ENCODE measurements at places on chromosomes 11 and 22.

DNA sequence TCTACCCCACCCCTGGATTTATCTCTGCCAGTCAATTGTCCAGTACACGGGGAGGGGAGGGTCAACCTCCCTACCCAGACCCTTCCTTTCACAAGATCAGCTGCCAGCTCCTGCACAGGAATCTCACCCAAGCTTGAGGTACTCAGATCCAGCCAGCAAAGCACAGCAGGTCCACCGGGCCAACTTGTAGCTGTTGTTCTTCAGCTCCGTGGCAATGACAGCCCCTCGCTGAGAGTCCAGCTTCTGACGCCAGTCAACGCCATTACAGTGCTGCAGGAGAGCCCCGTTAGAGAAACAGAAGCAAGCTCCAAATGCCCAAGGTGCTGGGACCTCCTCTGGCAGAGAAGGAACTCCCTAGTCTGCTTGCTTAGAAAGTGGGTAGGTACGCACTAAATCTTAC lies 5.5 kb upstream of the FOXRED2 start:
- no peak for DNase-seq

- no peak for DNase-seq
These were observed 45.1 kb upstream of the TSPAN18 start for GRCh38 chr11:44681698-44682097.

- DNase-seq, result no peak
These were observed 40.9 kb upstream of the MYEOV start for GRCh38 chr11:69253028-69253427.

- DNase-seq, result no peak
These were observed 92.7 kb downstream of the SBF2 start for GRCh38 chr11:10201343-10201742.

DNA sequence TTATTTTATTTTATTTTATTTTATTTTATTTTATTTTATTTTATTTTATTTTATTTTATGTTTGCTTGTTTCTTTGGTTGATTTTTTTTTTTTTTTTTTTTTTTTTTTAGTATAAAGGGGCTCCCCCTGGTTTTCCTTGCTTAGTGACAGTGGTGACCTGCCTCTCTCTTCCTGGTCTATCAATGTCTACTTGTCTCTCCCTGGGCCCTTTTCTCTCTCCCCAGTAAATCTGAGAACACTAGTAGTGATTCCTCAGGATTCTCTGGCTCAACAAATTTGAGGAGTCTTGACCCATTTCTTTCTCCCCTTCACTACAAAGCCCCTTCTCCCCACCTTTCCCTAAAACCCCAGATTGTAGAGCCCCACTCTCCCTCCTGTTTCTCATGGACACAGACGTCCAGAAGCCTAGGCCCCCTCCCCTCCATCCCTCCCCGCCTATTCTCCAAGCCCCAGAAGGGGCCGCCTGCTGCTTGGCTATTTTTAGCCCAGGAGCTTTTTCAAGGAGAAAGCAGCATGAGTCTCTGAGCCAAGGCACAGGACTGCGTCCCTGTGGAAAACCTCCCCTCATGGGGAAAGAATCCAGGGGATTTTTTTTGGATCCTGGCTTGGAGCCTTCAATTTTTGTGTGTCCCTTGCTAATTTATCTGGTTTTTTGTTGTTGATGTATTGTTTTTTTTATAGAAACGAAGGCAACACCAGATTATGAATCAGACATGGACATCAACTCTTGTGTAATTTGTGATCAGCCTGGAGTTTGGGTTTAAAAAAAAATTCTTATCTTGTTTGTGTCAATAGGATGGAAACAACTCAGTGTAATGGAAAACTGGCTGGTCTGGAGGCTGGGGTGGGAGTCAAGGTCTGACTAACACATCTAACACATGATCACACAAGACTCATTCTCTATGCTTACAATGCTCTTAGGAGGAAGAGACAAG lies 17.5 kb upstream of the ACCSL start:
- no peak for DNase-seq

DNA sequence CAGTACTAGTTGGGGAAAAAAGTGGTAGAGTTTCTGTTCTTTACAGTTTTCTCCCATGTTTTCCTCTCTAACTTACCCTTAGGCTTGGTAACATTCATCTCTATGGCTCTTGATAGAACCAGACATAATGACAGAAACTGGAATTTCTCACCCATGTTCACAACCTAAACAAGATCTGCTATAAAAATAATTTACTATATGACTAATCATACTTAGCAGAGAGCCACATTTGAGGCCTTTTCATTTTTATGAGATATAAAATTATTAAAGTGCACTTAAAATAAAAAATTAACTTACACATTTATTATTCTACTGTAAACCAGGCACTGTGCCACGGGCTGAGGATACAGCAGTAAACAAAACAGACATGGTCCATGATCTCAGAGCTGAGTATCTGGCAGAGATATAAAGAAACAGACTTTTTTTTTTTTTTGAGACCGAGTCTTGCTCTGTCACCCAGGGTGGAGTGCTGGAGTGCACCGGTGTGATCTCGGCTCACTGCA lies 98.1 kb downstream of the GAB2 start:
- DNase-seq, result no peak
